Calu3 (cell line): ENCODE measurements at places on chromosomes 1 and 21.

DNA sequence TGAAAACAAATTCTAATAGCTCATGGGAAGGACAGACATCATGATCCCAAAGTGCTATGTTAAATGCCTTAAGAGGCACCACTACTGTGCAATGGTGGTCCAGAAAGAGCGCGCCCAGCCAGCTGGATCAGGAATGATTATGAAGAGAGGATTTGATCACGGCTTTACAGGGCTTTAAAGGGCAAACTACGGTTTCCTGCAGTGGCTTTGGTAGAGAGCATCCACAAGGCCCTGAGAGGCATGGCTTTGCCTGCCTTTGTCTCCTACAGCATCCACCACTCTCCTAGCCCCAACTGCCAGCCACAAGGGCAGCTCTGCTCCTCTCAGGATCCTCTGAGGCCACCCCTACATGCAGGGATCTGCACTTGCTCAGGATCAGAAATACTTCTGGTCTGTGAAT is 40.7 kb downstream of the ZNF281 start:
- DNase-seq = no peak

DNA sequence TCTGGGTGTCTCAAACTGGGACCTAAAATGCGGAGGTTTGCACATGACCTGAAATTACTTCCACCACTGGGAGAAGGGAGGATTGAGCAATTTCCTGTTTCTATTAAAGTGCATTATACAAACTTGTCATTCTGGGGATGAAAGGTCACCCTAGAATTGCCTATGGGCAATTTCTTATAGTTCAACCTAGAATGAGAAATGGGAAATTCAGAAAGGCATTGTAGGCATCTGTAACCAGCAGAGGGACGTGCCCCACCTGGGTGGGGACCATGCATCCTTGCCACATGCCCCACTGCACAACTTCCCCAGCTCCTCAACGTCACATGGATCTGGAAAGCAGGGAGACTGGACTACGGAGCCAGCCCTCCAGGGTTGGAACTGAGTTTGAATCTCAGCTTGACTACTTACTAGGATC is 47.0 kb downstream of the MRPL39 start:
- DNase-seq = no peak

- no peak for DNase-seq
Measured at GRCh38 chr1:222991908-222992307, 151.1 kb downstream of the TLR5 start.

DNA sequence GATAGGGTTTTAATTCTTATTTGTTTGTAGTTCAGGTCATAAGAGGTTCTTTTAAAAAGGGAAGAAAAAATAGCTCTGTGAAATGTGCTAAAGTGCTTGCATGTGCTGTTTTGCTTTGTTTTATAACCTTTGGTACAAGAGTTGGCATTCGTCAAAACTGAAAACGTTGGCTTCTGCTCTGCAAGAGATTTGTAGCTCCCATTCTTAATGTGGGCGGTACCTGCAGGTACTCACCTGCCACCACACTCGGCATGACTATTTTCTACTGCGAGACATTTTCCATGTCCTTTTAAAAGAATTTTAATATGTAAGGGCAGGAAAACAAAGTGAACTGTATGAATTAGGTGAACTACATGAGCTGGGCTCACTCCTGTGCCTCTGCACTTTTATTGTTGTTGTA is 92.6 kb downstream of the ADARB1 start:
- DNase-seq = no peak

GRCh38 chr1:218031901-218032300 is 253.2 kb upstream of the RRP15 start:
- DNase-seq = no peak

- peak; percentile 36 for DNase-seq
Measured at GRCh38 chr21:36125512-36126207, 9.2 kb upstream of the CBR3 start.

GRCh38 chr1:168079761-168080160 is 57.0 kb downstream of the GPR161 start:
- DNase-seq = no peak

DNA sequence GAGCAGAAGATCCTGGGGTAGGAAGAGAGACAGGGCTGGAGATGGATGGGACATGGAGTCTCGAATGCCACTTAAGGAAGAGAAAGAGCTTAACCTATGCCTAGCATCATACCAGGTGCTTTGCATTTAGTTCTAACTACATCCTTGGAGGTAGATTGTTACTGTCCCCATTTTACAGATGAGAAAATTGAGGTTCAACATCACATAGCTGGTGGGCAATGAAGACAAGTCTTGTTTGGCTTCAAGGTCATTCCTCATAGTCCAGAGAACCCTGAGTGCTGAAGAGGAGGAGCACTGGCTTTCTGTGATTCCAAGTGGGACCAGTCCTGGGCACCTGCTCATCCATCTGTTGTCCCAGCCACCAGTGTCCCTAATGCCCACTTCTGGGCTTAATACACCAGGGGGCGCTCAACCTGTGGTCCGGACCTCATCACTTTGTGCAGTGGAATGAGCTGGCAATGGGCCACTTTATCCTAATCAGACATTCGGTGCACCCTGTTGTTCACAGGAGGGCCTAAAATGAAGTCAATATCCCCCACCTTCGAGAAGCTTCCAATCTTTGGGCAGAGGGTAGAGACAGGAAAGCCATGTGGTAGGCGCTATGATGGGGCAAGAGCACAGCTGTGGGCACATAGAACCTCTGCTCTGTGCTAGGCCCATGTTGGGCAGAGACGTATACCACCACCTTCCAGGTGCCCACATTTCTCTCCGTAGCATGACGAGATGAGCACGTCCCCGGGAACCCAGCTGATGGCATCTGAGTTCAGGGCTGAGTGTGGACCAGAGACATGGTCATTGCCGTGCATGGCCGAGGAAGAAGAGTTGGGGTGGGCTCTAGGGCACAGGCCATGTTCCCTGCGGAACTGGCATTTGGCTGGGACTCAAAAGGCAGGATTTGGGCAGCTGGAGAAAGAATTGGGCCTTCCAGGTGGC is 9.2 kb downstream of the RPS6KA1 start:
- peak; percentile 47 for DNase-seq

GRCh38 chr1:26360807-26361604 is 7.1 kb upstream of the CRYBG2 start:
- DNase-seq = no peak

DNA sequence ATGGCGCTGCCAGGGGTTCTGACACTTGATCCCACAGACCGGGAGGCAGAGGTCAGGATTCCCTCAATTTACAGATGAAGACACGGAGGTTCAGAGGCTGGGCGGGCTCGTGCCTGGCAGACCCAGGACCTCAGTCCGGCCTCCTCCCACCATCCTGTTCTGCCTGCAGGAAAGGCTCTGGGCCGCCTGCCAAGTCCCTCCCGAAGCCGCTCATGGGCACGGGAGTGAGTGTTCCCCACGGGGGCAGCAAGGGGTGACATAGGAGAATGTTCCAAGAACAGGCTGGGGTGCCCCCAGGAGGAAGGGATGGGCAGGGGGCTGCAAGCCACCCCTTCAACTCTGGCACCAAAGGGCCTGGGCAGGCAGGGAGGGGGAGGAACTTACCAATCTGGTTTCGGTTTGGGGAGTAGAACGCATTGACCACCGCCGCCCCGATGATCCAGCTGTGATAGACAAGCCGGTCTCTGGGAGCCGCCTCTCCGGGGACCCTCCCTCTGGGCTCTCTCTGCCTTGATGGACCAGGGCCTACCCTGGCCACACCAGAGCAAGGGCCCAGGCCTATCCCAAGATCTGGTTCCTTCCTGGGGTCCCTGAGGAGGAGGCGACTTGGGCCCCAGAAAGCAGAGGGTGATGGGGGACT is 7.5 kb downstream of the PRXL2B start:
- DNase-seq = peak; percentile 54

DNA sequence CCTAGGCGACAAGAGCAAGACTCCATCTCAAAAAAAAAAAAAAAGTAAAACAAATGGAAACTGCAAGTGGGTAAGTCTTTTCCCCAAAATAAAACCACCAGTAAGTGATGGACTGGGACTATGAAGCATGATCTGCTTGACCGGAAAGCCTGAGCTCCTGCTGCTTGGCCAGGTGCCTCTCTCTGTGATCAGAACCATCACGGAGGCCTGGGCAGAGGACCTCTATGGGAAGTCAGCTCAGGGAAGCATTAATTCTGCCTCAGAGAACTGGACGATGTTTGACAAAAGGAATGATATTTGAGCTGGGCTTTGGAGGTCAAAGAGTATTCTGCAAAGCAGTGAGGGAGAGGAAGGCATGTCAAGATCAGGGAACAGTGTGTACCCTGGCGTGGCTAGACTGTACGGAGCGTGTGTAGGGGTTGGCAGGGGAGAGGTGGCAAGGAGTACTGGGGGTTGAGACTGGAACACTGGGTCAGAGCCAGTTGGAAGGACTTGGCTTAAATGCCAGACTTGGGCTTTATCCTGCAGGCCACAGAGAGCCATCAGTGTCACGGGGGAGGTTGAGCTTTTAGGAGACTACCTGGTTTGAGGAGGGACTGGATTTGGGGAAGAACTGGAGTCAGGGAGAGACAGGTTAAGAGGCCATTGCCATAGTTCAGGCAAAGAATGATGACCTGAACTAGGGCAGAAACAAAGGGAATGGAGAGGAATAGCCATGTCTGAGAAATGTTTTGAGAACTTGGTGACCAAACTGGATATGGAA is 16.4 kb downstream of the ATP1A2 start:
- DNase-seq = no peak

GRCh38 chr1:205977402-205978014 is 25.7 kb downstream of the RAB7B start:
- peak; percentile 91 for DNase-seq

DNA sequence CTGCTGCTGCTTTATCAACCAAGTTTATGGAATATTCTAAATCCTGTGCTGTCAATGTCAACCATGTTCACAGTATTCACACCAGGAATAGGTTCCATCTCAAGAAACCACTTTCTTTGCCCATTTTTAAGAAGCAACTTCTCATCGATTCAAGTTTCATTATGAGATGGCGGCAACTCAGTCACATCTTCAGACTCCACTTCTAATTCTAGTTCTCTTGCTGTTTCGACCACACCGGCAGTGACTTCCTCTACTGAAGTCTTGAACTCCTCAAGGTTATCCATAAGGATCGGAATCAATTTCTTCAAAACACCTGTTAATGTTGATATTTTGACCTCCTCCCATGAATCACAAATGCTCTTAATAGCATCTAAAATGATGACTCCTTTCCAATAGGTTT is 39.7 kb upstream of the IFNLR1 start:
- DNase-seq = no peak

DNA sequence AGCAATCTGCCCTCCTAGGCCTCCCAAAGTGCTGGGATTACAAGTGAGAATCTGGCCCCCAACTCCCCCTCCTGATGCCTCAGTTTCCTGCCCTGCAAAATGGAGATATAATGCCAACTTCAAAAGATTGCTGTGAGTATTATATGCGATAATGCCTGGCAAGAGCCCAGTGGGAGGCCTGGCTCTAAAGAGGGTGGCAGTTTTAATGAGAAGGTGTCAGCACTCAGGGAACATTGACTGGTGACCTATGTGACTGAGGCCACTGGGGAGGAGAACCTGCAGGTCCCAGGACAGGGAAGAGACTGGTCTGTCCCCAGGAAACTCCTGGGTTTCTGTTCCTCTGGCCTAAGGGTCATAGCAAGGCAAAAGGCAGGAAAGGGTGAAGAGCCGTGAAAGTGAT is 11.0 kb downstream of the HSPG2 start:
- DNase-seq = no peak

DNA sequence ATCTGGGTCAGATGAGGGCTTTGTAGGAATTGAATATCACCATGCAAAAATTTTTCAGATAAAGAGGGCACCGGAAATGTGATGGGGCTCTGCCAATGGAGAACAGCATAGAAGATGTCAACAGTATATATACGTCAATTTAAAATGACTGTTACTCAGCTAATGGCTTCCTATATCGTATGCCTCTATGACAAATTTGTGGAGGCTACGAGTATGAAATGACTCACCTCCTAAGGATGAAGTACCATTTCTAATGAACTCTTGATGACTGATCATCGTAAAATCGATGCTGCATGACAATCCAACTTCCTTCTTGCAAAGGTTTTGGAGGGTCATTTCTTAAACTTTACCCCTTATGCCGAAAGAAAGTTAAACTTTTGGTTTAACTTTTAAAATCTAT is 450.3 kb upstream of the ZP4 start:
- DNase-seq = no peak

DNA sequence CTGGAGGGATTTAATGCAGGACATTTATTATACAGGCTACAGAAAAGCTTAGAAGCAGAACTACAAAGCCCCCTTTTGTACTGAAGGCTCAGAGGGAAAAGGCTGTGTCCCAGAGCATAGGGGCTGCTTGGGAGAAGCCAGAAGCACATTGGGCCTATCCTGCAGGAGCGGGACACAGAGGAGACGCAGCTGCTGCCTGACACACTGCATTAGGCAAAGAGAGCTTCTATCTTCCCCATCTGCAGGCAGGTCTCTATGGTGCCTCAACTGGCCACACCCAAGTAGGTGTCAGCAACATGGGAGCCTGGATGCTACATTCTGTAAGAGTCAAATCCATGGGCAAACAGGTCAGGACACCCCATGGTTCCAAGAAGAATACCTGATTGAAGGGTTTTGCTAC is 595.9 kb downstream of the AJAP1 start:
- no peak for DNase-seq

DNA sequence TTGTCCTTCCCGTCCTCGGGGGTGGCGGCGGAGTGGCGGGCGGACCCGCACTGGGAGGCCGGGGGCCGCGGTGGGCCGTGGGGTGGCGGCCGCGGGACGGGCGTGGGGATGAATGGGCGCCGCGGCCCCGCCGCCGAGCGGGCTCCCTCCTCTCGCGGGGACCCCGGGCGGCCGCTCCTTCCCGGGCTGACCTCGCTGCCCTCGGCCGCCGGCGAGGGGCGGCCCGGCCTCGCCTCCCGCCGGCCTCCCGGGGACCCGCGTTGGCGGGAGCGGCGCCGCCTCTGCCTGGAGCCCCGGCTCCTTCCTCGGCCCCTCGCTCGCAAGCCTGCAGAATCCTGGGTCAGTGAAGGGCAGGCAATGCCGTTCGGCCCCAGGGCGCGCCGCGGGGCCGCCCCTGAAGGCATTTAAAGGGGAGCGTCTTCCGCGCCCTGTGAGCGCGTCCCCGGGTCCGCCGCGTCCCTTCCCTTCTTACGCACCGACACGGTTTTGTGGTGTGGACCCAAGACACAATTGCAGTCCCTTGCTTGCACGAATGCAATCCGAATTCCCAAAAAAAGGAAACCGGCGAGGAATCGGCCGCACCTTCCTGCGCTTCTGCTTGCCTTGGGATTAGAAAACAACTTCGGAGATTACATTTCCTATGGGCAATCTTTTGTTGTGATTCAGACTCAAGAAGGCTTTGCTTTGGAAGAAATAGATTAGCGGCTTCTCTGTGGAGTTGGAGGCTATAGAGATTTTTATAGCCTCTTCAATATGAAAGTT is 776 bp downstream of the ITSN1 start:
- DNase-seq = peak; percentile 19

GRCh38 chr21:26900980-26901379 is 55.8 kb upstream of the ADAMTS1 start:
- DNase-seq = no peak

- peak; percentile 33 for DNase-seq
Measured at GRCh38 chr1:76759950-76760349, 107.3 kb upstream of the ST6GALNAC5 start.

DNA sequence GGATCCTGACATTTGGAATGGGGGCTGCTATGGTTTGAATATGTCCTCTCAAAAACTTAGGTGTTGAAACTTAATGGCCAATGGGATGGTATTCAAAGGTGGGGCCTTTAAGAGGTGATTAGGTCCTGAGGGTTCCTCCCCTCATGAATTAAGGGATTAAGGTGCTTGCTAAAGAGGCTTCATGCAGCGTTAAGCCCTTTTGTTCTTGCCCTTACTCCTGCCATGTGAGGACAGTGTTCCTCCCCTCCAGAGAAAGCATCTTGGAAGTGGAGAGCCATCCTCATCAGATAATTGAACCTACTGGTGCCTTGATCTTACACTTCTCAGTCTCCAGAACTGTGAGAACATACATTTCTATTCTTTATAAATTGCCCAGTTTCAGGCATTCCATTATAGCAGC is 146.6 kb downstream of the KCNJ6 start:
- no peak for DNase-seq
